Non-pigmented ciliary epithelial cell (primary cell): ENCODE measurements at places on chromosomes 3 and 15.

- peak; percentile 66 for DNase-seq
Measured at GRCh38 chr3:24688446-24689148, 193.9 kb upstream of the THRB start.

- DNase-seq, result no peak
Measured at GRCh38 chr3:45272828-45273470, 46.9 kb upstream of the TMEM158 start.

GRCh38 chr3:56890448-56891091 lies 88.8 kb upstream of the ARHGEF3 start:
- no peak for DNase-seq

DNA sequence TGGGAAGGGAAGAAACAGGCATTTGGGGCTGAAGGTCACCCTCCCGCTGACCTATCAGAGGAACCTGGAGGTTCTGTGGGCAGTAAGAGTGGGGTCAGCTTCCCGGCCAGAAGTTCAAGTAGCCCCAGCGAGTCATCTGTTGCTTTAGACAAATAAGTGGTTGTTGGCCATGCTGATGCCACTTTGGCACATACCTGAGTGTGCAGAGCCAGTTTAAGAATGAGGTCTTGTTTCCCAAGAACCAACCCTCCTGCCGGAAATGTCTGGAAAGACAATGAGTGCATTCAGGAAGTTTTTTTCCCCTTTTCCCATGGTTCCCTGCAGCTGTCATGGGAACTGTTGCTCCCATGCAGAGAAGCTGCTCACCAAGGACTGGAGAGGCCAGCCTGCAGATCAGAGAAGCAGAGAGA lies 166.7 kb downstream of the ZNF621 start:
- DNase-seq, result no peak

GRCh38 chr3:179186426-179186825 lies 38.3 kb downstream of the PIK3CA start:
- DNase-seq, result no peak

DNA sequence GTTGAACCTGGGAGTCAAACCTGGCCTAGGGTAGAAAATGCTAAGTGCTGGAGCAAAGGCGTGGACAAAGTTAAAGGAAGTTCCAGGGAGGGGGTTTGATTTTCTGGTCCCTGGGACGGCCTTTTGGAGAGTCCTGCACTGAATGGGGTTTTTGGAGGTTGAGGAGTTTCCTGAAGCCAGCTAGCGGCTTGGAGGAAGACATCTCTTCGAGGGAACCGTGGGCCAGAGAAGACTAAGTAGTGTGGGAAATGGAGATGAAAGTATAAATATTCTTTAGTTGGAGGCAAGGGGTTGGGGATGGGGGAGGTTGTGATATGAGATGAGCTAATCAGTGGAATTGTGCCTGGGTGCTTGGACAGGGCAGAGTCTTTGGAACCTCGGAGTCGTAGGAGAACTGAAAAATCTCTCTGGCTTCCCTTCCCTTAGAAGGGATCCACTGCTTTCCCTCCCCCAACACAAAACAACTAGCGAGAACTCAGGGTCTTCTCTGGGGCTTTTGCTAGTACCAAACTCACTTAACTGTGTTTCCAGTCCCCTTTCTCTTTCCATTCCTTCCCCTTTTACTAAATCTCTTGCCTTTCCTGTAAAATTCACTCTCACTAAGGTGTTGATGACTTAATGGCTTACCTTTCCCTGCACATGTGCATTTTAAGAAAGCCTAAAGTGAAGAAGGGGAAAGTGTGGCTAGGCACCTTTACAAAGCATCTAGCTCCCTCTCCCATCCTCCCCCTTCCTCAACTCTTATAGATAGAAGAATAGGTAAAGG lies 1.0 kb downstream of the LPP start:
- DNase-seq, result no peak

DNA sequence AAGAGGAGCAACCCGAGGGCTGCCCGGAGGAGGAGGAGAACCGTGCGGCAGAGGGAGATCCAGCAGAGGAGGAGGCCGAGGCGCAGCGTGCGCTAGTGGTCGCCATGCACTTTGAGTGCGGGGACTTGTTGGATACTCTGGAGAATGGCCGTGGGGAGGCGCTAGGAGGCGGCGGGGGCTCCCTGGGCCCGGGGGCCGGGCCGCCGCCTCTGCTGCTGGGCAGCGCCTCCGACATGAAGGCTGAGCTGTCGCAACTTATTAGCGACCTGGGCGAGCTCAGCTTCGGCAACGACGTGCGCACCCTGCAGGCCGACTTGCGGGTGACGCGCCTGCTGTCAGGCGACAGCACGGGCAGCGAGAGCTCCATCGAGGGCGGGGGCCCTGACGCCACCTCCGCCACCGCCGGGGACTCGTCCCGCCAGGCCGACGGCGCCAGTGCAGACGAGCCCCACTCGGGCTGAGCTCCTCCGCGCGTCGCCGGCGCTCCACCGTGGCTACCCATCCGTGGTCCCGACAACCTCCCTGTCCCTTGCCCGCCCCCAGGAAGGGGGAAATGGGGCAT lies 2.0 kb downstream of the FAM43A start:
- no peak for DNase-seq

GRCh38 chr3:65436580-65436979 lies 602.1 kb downstream of the MAGI1 start:
- DNase-seq, result no peak

DNA sequence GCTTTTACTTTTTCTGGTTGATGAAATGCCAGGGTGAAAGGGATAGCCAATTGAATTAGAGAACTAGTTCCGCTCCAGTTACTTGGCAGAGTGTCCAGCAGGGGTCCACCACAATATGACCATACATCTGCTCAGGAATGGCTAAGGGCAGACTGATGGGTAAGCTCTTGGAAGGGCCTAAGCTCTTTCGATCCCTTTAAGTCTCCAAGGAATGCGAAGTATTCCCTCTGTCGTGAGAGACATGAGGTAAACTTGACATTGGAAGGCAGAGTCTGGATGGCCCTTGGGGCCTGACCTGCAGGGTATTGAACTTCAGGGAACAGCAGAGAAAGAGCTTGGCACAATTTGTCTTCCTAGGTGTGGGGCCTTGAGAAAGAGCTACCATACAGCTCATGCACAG lies 805.8 kb downstream of the PLOD2 start:
- DNase-seq, result no peak

DNA sequence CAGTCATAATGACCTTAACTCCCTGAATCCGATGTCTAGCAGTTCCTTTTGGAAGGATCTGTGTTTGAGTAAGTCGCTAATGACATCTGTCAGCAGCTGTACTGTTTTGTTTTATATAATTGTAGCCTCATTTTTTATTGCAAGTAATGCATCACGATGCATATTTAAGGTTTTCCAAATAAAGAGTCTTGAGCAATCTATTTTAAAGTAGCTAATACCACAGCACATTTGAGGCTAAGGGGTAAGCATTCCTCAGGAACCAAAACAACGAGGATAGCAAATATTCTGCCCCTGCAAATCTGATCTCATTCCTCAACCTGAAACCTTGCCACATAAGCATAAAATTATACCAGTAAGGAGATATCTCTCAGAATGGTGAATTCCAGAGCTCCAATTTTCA lies 98.7 kb downstream of the TBC1D5 start:
- peak; percentile 47 for DNase-seq

DNA sequence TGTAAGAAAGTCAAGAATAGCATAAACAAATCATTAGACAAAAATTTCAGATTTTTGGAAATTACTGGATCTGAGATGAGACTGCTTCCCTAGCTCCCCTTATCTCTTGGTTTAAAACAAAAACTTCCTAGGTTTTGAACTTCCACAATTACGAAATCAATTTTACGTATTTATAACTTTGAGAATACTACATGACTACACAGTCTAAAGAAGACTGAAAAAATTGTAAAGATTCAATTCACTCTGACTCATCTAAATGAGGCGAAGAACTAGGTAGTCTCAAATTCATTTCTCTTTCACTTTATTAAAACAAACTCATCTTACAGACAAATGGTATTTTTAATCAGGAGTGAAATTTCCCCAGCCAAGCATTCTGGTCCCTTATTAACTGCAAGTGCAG lies 10.3 kb downstream of the CCDC54 start:
- DNase-seq, result no peak

DNA sequence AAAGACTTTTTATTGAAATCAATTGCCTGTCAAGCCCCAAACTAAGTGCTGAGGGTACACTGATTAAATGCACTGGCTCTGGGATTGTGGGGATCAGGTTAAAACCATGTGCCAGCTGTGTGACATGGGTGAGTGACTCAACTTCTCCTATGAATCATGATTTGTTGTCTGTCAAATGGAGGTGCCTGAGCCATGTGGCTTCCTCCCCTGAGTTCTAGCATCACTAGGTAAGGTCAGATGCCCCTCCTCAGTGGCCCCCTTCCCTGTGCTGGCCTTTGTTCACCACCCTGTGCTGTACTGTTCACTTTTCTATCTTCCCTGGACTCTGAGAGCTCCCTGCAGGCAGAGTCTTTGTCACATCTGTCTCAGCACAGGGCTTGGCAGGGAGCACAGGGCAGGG lies 43.6 kb upstream of the ATP2B2 start:
- DNase-seq, result no peak

DNA sequence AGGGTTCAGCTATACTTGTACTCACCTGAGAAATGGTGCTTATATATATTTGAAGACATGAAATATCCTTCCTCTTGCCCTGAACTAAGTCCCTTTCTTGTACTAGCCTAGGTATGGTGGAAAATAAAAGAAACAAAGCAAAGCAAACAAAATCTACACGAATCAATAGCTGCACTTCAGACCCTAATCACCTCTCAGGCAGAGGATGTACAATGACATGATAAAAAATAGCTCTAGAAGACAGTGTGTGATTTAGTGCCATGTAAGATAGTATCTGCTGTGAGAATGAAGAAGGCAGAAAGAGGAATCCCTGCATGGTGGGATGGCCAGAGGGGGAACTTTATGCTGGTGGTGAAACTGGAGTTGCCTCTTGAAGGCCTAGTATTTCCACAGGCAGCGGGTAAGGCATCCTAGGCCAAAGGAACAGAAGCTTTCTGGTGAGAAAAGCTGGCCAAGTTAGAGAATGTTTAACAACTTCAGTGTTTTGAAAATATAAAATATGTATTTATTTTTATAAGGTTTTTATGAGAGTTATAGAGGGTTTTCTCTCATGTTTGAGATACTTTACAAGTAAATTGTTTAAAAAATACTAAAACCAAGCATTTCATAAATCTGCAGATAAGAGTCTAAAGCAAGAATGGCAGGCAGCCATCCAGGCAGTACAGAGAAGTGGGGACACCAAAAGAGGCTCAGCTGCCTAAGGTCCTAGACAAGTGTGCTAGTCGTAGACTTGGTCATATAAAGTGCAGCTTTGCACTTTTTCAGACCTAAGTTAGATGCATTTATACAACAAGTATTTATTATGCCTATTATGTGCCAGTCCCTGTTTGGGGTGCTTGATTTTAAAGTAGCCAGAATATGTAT lies 14.9 kb downstream of the LEKR1 start:
- DNase-seq, result no peak

DNA sequence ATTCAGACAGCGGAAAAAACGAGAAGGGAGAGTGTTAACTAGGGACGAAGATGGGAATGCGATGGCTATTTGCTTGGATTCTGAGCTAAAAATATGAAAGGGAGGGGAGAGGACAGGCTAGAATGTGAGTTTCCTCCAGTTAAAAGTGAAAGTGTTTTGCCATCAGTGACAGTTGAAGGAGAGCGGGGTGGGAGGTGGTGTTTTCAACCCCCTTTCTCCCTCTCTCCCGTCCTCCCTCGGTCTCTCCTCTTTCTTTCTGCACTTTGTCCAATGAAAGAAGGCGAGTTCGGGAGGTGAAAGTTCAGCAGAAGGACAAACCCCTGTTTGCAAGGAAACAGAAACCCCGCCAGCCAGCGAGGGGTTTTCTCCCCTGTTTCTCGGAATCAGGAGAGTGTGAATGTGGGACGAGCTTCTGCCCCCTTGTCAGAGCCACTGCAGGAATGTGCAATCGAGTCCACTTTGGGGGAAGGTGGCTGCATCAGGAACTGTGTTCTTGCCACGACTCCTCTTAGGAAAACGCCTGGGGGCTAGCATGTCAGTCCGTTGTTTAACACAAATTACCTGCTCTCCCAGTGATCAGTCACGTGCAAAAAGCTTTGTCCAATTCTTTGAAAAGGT lies 975 bp upstream of the FOXP1 start:
- no peak for DNase-seq

GRCh38 chr3:11434563-11435096 lies 162.4 kb downstream of the ATG7 start:
- no peak for DNase-seq

GRCh38 chr15:33242669-33243191 lies 48.2 kb upstream of the FMN1 start:
- no peak for DNase-seq

DNA sequence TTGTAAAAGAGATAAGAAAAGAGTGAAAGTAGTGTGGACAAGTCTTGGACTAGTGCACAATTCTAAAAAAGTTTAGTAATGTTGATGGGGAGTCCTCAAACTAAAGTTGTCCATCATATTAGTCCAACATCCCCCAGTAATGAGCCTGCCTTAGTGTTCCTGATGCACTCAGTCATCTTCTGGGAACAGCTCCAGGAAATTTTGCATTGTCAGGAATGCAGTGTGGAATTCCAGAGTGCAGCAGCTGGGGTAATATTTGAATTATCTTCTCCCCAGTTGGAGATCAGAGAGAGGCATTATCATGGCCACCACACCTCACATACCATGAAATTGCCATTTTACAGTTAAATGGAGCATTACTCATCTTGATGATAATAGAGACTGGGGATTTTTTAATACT lies 528.8 kb upstream of the NAALADL2 start:
- DNase-seq, result peak; percentile 55
